ENCODE measurements at places on chromosomes 16 and 17.

DNA sequence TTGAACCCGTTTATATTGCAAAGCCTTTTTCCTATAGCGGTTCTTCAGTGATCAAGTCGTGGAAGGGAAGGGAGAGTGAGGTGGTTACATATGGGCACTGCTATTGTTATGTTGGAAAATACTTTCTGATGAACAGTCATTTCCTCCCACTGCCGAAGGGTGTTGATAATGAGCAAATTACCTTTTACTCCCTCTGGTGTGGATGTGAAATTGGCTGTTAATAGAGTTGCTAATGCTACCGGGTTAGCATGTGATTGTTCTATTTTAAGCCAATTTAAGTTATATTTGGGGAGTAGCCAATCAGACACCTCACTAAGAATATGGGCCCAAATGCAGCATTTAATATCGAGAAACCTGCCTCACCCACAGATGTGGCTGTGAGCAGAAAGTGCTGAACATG lies 15.6 kb upstream of the PMFBP1 start:
- no peak for DNase-seq

DNA sequence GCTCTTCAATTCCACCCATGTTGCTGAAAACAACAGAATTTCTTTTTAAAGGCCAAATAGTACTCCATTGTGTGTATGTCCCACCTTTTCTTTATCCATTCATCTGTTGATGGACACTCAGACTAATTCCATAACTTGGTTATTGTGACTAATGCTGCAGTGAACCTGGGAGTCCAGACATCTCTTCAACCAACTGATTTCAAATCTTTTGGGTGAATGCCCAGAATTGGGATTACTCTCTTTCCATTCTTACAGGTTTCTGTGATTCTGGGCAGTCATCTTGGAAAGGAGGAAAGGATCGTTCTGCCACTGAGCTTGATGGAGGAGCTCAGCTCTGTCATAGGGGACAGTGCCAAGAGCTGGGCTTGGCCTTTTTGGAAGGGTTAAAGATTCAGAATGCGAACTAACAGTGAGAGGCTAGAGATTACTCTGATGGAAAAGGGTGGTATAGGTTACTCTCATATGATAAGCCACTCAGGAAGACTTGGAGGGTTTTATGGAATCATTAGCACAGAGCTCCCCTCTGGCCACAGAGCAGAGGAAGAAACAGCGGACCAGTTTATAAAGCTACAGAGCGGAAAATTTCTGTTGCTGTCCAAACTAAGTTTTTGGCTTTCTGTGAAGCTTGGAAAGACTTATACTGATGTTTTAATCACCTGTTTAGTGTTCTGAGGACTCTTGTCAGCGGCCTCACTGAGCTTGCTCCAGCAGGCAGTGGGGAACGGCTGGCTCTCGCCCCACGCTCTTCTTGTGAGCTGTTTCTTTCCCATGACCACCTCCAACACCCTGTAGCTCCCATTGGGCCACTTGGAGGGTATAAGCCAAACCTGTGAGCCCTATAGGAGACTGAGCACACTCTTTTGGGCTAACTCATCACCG lies 48.3 kb downstream of the HIC1 start:
- DNase-seq, result no peak

DNA sequence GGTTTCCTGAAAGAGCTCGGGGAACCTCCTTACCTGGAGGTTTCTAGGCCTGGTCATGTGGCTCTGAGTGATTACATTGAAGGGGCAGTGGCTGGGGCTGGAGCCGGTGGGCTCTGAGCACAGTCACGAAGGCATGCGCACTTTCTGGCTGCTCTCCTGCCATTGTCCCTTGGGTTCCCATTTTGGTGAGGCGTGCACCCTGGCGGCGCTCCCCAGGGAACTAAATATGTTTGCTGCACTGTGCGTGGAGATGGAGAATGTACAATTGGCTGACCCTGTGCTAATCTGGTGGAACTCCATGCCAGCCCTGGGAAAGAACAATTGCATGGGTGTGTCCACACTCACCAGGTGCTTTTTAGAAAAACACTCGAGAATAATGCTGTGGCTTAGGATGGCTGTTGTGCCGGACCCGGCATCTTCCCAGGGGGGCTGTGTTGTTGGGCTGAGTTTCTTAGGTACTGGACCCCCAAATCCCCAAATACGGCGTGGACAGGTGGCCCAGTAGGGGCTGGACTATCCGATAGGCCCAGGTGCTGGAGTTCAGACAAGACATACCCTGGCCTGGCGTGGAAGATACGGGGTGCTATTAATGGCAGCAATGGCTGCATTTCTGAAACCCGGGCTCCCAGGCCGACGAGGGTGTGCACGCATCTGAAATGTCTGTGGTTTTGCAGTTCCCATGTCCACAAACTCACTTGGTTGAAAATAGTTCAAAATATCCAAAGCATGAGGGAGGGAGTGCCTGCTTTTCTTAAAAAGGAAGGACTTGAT lies 230.5 kb downstream of the SEC14L1 start:
- DNase-seq, result no peak

- no peak for DNase-seq
Measured at GRCh38 chr17:81608605-81609004, 28.3 kb downstream of the NPLOC4 start.

GRCh38 chr16:80940069-80940856 lies 66.4 kb downstream of the CMC2 start:
- DNase-seq, result no peak

- no peak for DNase-seq
Measured at GRCh38 chr16:49469930-49470451, 96.4 kb downstream of the C16orf78 start.

DNA sequence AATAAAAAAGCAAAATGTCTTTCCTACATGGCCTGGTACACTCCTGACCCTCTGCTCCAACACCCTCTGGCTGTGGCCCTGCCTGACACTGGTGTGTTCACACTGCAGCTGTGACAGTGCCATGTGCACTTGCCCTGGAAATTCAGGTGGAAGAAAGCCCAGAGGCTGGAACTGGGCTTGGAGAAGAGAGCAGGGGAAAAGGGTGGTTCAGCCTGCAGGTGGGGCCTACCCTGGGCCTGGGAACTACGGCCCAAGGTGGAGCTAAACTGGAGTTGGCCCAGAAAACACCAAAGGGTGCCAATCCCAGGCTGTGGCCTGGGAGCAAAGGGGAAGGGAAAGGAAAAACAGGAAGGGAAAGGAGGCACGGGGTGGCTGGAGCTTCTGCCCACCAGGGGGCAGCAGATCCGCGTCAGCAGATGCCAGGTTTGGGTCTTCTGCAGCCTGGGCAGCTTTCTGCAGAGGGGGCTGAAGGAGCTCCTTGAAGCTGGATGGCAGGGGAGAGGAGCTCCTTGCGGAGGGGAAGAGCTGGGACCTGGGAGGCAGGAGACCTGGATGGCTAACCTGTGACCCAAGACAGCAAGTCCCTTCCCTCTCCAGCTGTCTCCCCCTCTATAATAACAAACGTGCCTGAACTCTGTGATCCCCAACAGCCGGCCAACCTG lies 15.4 kb upstream of the CTCF start:
- DNase-seq, result peak; percentile 66

DNA sequence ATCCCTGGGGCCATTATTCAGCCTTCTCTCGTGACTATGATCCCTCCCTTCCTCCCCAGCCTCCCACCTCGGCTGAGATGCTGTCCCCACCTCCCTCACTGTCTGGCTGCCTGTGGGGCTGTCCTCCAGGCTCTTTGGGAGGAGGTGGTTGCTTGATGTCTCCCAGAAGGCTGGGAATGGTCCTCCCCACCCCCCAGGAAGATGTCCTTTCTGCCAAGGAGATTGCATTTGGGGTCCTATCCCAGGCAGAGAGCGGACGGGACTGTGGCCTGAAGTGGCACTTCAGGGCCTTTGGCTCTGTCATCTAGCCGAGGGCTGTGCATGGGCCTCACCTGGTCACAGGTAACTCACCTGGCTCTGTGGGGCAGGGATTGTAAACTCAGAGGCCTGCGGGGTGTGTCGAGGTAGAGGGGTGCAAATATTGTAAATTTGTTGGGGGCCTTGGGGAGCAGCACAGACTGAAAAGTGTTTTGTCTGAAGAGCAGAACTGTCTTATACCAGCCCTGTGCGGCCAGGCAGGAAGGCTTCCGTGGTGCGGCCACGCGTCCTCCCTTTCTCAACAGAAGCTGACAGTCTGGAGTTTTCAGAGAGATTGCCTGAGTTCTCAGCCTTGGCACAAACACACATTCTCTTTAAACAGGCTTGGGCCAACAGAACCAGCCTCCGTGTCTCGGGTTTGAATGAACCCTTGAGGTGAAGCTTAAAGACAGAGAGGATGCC lies 177.9 kb downstream of the SEC14L1 start:
- no peak for DNase-seq

Measured in activated CD4-positive, alpha-beta T cell treated with anti-CD3 and anti-CD28 coated beads for 24 hours (primary cell).